ENCODE measurements at places on chromosomes 13 and 19. TPM values are rescaled to one million over a fixed set of nuclear protein-coding genes. Genes with fewer than 3 reads are reported as not detected.

DNA sequence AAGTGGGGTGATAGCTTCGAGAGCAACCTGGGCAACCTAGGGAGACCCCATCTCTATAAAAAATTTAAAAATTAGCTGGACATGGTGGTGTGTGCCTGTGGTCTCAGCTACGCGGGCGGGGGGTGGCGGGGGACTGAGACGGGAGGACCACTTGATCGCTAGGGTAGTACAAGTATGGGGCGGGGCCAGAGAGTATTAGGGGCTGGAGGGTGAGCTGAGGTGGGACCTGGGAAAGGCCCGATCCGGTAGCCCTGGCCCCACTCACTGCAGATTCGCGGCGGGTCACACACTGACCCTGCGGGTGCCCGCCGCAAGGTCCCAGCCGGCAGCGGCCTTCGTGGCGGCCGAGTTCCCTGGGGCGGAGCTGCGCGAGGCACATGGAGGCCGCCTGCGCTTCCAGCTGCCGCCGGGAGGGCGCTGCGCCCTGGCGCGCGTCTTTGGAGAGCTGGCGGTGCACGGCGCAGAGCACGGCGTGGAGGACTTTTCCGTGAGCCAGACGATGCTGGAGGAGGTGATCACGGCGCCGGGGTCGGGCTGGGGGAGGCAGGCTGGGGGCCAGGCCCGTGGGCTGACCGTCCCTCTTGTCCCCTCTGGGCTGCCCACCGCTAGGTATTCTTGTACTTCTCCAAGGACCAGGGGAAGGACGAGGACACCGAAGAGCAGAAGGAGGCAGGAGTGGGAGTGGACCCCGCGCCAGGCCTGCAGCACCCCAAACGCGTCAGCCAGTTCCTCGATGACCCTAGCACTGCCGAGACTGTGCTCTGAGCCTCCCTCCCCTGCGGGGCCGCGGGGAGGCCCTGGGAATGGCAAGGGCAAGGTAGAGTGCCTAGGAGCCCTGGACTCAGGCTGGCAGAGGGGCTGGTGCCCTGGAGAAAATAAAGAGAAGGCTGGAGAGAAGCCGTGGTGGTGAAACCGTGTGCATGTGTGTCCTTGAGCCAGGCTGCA is 2.0 kb upstream of the ARHGAP45 start:
- DNase-seq: peak; percentile 91

- no peak for DNase-seq
Observed at GRCh38 chr19:3387645-3388589, 21.5 kb downstream of the NFIC start.

DNA sequence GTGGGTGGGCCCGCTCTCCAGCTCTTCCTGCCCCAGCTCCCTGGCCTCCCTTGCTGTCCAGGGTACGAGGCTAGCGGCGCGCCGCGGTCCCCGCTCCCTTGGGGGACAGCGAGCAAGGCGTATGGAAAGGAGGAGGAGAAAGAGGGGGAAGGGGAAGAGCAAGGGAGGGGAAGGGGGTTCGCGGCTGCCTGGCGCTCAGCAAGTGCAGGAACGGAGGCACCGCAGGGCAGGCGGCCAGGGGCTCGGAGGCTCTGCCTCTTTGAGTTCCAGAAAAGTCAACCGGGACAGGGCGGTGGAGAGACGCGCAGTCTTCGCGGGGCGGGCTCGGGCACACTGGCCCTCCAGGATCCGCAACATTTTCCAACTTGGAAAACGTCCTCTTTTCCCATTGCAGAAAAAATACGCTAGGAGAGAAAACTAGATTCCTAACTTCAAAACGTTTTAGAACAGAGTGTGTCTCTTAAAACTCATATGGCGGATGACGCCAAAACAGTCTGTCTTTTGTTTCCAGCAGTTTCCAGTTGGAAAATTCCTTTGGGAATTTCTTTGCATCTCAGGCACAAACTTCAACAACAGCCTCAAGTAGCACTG is 23.1 kb upstream of the TNFRSF19 start:
- DNase-seq: peak; percentile 72

COL5A3 gene
- total RNA-seq: 0.04 TPM

SLC25A23 gene
- total RNA-seq: 35.2 TPM

All from endodermal cell (in vitro differentiated cells).